ENCODE measurements at places on chromosomes 5 and 9.
A peak's percentile ranks its signal among the peaks of the same experiment; 100 is the strongest.

- DNase-seq: no peak
Measured at GRCh38 chr9:90870621-90871326, 69.2 kb downstream of the SYK start.

GRCh38 chr5:83523929-83524328 is 52.4 kb downstream of the VCAN start:
- DNase-seq: peak; percentile 17

DNA sequence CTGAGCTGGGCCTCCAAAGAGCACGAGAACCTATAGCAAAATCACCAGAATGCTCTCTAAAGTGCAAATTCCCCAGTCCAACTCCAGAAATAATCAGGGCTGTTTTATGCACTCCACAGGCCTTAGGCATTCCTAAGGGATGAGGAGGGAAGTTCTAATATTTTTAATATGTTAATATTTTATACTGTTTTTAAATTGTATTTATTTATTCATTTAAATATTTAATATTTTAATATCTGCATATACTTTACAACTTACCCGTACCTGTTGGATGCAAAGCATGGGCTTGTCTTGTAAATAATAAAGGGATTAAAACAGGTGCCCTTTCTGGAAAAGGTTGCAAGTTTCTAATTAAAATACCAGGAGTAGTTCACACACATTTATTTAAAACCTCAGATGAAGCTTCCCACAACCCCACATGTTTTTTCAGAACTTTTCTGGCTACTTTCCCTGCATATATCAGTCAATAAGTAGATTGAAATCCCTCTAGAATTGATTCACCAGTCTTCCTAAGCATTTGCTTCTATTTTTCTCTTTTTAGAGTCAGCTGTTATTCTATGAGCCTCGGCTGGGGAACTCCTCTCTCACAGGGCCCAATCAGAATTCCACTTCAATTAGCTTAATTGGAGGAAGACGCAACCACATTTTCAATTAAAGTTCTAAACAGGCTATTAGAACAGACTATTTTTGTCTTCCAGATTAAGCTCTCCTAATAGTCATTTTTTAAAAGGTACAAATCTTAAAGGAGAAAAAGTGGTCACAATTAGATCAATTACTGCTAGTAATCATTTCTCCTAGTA is 140.8 kb downstream of the CDH6 start:
- DNase-seq: no peak

- DNase-seq: no peak
Measured at GRCh38 chr9:78707481-78707991, 410.6 kb downstream of the PSAT1 start.

GRCh38 chr5:9278921-9279603 is 266.8 kb downstream of the SEMA5A start:
- no peak for DNase-seq

DNA sequence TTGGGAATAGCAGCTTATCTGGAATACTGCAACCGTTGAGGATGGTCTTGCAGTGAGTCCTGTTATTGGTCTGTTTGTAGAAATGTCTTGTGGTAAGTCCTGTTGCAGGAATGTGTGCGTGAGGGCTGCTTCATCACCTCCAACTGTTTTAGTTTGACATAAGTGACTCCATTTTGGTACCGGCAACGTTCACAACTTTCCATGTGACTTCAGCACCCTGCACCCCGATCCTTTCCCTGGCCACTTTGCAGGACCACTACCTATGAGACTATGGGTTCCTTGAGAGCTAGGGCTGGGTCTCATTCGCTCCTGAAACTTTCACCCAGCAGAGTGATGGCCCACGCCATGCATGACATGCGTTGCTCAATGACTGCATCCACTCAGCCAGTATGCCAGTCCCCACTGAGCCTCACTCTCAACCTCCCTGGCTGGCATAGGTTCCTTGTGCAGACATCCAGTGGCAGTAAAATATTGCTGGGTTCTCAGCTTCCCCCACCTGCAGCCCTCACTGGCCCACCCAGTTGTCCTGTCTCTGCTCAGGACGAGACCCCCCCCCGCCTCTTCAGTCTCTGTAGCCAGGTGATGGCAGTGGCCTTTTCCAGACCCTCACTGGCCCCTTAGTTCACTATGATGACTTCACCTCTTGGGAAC is 8.0 kb downstream of the SURF6 start:
- no peak for DNase-seq

DNA sequence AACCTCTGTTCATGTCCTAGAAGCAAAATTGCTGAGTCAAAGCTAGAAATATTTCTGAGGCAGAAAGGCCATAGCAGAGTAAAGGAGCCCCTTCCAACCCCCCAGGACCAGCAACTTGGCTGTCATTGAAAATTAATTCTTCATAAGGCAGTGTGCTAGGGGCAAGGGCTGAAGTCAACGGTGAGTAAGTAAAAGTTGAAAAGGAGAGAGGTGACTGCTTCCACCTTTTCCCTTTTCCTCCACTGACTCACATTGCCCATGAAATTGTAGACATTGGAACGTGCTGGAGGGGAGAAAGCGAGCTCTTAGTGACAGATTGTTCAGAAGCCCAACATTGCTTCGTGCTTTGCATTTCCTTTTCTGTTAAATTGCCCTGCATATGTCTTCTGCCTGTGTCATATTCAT is 19.1 kb downstream of the GLRA1 start:
- no peak for DNase-seq

- no peak for DNase-seq
Measured at GRCh38 chr5:132873119-132873929, at the start of gene LEAP2. LEAP2 (plus strand) TSS chr5:132873668; CDS start chr5:132873695, 27 bp downstream.

DNA sequence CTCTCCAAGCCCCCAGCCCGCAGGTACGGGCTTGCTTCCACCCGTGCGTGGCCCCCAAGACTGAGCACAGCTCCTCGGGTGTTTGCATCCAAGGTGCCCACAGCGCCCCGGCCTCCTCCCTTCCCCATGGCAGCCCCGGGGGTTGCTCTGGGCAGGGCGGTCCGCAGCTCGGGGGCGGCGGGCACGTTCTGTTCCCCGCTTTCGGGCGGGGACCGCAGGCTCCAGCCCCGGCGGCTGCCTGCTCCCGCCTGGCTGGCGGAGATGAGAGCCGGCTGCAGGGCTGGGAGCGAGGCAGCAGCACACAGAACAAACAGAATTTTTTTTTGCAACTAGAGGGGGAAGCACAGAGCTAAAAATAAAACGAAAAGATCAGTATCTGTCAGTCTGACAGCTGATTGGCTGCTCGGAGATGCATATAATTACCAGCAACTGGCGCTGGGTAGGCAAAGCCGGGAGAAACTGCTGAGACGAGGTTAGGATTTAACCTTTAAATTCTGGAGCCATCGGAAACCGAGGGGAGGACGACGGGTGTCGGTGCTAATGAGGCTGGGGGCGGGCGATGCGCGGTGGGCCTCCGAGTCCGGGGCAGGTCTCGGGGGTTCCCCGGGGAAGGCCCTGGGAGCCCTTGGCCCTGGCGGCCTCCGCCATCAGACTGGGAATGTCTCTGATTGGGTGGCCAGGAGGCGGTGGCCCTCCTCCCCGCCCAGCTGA is 142.7 kb upstream of the IER5L start:
- peak; percentile 93 for DNase-seq

DNA sequence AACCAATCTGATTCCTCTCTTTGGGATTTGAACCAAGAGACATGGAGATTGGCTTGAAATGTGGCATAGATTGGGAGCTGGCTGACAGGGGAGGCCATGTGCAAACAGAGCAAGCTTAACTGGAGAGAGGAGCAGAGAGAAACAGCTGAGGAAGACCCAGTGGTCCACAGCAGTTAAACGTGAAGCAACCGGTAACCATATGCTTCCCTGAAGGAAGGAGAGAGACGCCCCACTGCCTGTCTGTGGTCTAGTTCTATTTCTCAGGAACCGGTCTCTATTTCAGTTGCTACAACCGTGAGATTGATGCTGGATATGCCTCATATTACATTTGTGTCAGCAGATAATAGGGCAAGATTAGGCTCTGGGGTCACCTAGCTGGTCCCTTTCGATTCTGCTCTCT is 13.6 kb upstream of the GAS1 start:
- no peak for DNase-seq

DNA sequence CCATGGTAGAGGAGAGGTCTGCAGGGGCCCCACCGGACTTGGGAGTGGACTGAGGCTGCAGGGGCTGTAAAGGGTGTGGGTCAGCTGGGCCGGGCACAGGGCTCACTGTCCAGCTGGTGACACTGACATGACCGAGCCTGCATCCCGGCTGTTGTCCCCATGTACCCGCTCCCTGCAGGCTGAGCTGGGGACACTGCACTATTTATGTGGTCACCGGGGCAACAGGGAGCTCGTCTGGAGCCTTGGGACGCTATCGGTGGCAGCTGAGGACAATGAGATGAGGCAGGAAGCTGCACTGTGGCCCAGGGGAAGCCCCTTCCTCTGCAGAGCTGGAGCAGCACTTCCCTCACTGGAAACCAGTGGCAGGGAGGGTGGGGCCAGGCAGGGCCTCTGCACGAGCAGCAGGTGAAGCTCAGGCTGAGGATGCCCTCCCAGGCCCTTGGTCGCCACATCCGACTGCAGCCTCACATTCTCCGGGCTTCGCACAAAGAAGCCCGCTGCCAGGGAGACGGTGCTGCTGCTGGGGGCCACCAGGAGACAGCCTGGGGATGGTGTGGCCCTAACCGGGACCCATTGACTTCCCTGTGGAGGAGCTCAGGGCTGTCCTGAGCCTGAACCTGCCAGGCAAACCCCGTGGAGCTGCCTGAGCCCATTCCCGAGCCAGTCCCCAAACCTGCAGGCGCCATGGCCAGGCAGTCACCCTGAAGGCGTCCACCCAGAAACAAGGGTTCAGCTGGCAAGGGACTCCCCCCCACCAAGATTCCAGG is 26.4 kb downstream of the ZDHHC11B start:
- DNase-seq: peak; percentile 66

DNA sequence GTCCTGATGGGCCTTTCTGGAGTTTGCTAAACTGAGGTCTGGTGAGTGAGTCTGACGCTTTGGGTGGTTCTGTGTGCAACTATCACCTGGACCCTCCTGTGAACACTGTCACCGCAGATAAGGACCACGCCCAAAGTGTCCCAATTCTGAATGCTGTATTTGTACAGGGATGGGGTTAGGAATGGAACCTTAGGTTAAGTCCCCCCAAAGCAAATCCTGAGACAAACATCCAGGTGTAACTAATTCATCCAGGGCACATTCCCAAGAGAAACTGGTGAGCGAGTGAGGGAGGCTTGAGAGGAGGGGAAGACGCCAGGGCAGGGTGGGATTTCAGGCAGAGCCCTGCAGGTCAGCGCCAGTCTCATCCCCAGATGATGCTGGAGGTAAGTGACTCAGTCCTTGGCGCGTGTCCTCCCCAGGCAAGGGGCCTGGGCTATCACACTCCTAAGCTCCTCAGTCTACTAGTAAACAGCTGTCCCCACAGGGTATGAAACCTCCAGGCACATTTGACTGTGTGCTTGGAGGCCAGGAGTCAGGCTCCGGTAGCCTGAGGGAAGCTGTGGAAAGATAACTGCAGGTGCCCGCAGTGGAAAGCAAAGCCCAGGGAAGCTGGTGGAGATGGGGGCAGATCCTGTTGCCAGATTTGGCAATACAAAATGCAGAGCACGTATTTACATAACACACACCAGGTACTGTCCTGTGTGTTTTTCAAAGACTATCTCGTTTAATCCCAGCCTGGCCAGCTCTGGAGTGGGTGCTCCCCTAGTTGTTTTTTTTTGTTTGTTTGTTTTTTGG is 66.7 kb downstream of the IL6ST start:
- DNase-seq: no peak

DNA sequence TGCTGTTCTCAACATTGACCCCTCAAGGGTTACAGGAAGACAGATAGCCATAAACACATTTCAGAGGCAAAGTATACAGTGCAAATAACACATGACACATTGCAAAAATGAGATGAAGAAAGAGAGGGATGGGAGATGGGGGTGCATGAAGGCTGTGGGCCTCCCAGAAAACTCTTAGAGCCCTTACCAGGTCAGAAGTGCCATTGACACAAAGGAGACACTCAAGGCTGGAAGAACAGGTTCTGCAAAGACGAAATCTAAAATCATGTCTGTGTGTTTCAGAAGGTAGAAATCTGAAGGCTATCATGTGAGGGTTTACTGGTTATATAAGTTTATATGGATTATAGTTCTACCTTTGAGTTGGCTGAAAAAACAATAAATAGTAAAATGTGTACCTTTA is 318.8 kb downstream of the BNC2 start:
- no peak for DNase-seq

- no peak for DNase-seq
Measured at GRCh38 chr5:105840800-105841199, 1829.9 kb downstream of the EFNA5 start.

DNA sequence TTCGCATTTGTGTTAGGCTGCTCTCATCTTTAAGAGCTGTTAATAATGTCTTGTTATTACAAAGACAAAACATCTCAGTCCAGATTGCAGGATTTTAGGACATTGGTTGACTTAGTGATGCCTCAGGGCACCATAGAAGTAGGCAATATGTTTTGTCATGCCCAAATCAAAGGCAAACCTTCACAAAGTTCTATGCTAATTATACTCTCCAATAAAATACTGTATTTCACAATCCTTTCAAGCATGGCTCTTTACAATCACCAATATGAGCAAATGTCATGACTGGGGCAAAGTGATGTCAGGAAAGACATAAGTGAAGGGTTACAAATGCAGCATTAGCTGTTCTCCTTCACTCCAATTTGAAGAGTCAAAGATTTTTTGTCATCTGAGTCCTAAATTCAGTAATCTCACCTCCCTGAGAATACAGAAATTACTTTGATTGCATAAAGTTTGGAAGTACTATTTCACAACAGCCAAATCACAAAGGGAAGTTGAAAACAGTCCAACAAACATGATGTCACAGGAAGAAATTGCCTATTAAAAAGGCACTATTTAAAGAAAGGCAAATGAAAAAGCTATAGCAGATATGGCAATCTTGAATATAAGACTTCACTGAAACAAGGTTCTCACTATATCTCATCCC is 303.2 kb downstream of the PRR16 start:
- DNase-seq: no peak

- DNase-seq: no peak
Measured at GRCh38 chr5:163439092-163439425, 1.7 kb downstream of the CCNG1 start.

DNA sequence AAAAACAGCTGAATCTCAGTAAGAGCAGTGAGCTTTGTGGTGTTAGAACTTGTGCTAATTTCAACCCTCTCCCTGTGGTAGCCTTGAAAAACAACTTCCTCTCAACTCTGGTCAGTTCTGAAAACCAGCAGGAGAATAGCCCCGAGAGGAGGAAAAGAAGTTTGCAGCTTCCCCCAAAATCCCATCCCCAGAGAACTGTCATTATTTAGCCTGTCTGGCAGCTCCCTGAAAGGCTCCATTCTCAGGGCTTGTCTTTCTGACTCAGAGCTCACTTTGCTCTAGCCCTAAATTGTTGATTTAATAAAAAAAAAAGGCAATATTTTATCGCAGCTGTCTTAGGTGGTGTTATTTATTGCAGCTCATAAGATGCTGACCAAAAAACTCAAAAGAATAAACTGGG is 11.4 kb upstream of the SLC45A2 start:
- no peak for DNase-seq

DNA sequence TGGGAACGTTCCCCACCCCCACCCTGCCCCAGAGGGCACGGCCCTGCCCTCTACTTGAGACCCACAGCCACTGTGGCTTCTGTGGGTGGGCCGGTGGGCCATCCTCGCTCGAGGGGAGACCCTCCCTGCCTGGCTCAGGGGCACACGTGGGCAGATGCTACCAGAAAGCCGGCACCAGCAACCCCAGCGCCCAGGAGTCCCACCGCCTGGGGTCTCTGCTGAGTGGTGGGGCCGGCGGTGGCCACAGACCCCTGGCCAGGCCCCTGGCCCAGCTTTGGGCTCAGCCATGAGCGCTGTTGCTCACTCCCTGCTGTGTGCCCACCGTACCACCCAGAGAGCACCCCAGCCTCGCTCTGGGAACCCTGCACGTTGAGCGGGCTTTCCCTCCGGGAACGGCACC is 16.5 kb upstream of the NRARP start:
- DNase-seq: no peak

- no peak for DNase-seq
Measured at GRCh38 chr9:81071108-81071507, 618.2 kb downstream of the TLE1 start.
